ENCODE measurements at places on chromosomes 3 and 15. TPM values are rescaled to one million over a fixed set of nuclear protein-coding genes. Genes with fewer than 3 reads are reported as not detected.

Gene ST3GAL6
- total RNA-seq, result 54.6 TPM

Gene DPPA4
- not detected for total RNA-seq

Gene CAND2
- total RNA-seq, result 20.1 TPM

Gene NOP10
- 93.3 TPM for total RNA-seq

Gene LDHAL6B
- not detected for total RNA-seq

Gene TMEM115
- total RNA-seq, result 67.5 TPM

Gene CHL1
- 290 TPM for total RNA-seq

Gene PTH1R
- total RNA-seq, result 8.1 TPM

Gene PTPRG
- total RNA-seq, result 125 TPM

Gene SAXO2
- 1.5 TPM for total RNA-seq

Gene PPP4R2
- total RNA-seq, result 81.4 TPM

Gene CCR2
- total RNA-seq, result 2.0 TPM
